ENCODE measurements at places on chromosomes 16 and 17. TPM values are rescaled to one million over a fixed set of nuclear protein-coding genes. Genes with fewer than 3 reads are reported as not detected.
A peak's percentile ranks its signal among the peaks of the same experiment; 100 is the strongest.

GRCh38 chr17:83192161-83192788 lies 112.9 kb downstream of the METRNL start:
- DNase-seq = no peak

Gene GNGT2
- not detected for total RNA-seq

DNA sequence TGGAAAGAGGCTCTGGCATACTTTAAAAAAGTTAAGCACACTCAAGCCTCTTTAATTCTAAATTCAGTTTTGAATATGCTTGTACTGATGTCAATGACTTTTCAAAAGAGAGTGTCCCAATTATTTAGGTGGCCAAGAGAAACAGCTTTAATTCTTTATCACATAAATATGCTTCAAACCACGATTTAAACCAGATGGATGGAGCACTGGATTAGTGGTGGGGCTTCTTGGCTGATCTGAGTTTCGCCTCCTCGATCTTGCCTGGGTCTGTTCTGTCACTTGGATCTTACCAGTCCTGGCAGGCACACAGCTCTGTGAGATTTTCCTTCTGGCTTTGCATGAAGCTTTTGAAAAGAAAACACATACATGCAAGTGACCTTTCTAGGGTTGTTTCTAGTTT lies 467.8 kb downstream of the MAF start:
- DNase-seq = peak; percentile 96

Gene OR1A1
- total RNA-seq = 5.5 TPM

Gene PYDC1
- not detected for total RNA-seq

DNA sequence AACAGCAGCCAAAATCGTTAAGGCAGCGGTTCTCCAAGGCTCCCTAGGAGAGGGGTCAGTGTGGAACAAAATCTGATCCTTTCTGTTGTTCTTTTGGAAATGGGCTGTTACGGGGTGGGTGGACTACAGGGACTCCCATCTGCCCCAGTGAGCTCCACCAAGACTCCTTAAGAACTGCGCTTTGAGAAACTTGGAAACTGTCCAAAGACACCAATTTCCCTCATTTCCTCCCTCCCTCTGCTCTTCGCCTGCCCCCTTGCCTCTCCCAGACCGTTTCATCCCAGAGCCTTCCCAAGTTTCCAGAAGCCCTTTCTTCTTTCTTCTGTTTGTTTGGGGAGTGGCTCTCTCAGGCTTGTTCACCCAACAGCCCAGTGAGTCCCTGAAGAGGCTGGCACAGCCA lies 205.4 kb downstream of the COPRS start:
- no peak for DNase-seq

Gene PLA2G10
- total RNA-seq = not detected

DNA sequence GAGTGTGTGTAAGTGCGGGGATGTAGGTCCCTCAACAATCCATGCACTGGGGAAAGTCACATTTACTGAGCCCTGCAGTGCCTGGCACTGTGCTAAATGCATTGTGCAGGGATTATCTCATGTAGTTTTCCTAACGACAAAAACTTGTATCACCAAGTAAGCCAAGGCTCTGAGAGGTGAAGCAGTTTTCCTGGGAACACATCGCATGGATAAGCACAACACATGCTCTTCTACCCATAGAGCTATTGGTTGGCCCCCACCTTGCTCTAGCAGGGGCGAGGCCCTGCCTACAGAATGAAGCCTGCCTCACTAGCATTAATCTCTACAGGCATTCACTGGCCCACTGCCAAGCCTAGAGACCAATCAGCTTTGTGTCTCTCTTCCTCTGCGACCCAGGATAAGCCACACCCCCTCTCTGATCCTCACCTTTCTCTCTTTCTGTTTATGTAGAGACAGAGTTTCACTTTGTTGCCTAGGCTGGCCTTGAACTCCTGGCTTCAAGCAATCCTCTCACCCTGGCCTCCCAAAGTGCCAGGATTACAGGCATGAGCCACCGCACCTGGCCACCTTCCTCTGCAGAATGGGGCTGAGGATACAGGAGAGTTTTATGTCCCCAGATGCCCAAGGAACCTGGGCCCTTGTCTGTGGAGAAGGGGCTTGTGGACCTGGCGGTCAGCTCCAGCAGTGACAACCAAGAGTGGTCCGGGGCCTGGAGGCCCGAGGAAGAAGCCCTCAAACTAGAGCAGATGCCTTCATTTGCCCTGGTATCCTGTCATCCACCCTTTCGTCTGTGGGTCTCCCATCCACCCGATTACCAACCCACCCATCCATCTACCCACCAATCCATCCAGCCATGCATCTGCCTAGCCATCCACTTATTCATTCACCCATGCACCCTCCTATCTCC lies 12.8 kb downstream of the CDH16 start:
- DNase-seq = peak; percentile 88

Gene KRT12
- total RNA-seq = 4.6 TPM

Gene METRN
- total RNA-seq = 85.7 TPM

GRCh38 chr17:49646391-49647255 lies 31.3 kb downstream of the SPOP start:
- DNase-seq = peak; percentile 69

Gene CCL11
- total RNA-seq = 1.2 TPM

GRCh38 chr17:78817123-78817522 lies 23.5 kb downstream of the USP36 start:
- no peak for DNase-seq

DNA sequence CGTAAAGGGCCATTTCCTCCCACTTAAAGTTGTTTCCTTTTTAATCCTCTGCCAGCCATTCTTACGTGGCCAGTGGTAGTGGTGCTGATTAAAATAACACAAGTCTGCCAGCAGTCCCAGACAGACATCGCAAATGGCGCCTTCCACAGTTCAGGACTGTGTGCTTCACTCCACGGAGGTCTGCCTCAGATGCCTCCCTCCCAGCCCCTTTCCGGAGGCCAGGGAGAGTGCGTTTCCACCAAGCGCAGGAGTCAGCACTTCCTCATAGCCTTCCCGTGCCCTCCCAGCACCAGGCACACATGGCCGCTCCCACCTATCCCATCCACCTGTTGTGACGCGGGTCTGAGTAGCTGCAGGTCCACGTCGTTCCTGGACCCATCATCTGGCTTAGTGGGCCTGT lies 205.6 kb downstream of the RPTOR start:
- DNase-seq = no peak

DNA sequence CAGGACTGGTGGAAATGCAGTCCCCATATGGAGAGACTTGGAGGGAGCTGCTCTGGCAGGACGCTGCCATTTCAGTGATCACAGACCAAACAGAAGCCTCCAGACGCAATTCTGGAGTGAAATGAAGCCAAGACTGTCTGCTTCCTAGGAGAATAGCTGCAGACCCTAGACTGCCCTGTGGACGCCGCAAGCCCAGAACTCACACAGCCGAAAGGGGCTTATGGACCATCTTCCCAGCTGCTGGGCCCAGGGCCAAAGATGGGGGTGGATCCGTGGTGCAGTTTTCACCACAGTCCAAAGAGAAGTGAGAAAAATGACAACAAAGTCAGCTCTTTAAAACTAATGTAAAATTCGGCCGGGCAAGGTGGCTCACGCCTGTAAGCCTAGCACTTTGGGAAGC lies 165.7 kb downstream of the CBLN1 start:
- no peak for DNase-seq

DNA sequence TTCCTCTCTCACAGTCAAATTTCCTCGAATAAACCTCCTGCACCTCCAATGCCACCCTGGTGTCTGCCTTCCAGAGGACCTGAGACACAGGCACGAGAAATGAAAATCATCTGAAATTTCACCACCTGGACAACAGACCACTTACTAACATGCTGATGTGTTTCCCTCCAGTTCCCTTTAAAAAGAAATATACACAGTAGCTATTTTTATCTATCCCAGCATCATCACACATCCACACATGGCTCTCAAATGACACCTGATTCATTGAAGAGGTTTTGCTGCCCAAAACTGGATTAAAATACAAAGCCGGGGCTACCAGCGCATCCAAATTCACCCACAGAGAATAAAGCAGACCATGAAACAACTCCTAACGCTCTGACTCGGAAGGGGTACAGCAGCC lies 13.9 kb downstream of the ELAC2 start:
- no peak for DNase-seq

DNA sequence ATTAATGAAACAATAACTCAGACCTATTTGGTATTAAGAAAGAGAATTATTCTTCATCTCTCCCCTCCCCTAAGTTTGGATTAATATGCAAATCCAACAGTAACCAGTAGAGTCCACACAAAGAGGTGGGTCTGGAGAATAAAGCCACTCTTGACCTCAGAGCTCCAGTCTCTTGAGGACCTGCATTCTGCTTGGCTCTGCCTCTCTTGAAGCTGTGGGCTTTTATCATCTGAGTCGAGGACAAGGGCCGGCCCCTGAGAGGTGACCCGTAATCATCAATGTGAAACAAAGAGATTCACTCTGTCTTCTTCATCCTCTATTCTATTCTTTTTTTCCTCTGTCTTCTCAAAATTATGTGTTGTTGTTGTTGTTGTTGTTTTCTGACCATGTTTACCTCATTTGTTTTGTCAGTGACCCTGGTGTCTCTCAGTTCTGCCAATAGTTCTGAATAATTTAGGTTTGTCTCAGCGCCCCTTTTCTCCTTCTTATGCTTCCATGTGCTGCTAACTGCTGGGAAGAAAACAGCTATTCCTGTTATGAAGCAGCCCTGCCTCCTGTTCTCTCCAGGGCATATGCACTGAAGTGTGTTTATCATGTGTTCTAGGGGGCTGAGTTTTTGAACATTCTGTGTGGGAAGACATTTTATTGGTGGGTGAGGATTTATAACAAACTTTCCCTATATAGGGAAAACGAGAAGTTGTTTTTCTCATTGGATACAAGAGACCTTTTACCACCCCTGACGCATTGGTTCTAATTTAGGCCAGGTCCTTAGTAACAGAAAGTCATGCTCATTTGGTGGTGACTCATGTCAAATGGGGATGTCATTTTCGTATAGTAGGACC lies 135.8 kb downstream of the TRIM37 start:
- DNase-seq = no peak

DNA sequence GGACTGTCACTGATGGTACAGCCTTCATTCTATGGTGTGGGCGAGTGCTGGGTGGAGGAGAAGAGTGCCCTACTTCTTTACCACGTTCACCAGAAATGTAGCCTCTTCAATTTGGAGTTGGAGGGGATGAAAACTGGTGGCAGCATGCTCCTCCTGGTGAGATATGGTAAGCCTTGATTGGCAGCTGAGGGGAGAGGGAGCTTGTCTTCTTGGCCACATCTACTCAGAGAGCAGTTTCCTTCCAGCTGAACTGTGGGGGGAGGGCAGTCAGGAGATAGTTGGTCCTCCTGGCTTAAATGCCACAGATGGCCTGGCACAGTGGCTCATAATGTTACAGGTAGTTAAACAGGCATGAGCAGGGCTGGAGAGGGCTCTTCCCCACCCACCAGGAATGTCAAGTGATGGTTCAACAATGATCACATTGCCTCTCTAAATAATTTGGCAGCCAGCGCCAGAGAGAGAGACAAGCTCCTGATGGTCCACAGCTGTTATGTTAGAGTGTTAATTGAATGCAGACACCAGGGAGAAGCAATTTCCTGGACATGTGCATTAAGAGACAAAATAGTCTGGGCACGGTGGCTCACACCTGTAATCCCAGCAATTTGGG lies 9.0 kb upstream of the MAPK3 start:
- no peak for DNase-seq

Gene CACNG5
- not detected for total RNA-seq

GRCh38 chr17:28345419-28346198 lies 10.0 kb downstream of the TNFAIP1 start:
- DNase-seq = no peak

GRCh38 chr17:50440838-50441829 lies 15.1 kb downstream of the ACSF2 start:
- no peak for DNase-seq

GRCh38 chr17:64507413-64507782 lies 621 bp downstream of the CEP95 start:
- DNase-seq = peak; percentile 86

Gene CLEC19A
- 2.9 TPM for total RNA-seq

GRCh38 chr16:56747486-56748045 lies 17.6 kb downstream of the NUP93 start:
- DNase-seq = no peak

- peak; percentile 15 for DNase-seq
Measured at GRCh38 chr17:35018814-35019213, 38.5 kb downstream of the LIG3 start.

DNA sequence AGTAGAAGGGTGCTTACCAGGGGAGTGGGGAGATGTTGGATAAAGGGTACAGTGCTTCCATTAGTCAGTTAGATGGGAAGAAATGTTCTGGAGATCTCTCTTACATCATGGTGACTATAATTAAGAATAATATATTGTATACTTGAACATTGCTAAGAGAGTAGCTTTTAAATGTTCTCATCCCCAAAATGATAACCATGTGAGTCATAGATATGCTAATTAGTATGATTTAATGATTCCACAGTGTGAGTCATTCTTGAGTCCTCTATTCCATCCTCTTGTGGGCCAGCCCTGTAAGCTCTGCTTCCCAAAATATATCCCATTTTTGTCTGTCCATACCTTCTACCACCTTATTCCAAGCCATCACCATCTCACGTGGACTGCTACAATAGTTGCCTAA lies 80.6 kb upstream of the CDH11 start:
- no peak for DNase-seq

DNA sequence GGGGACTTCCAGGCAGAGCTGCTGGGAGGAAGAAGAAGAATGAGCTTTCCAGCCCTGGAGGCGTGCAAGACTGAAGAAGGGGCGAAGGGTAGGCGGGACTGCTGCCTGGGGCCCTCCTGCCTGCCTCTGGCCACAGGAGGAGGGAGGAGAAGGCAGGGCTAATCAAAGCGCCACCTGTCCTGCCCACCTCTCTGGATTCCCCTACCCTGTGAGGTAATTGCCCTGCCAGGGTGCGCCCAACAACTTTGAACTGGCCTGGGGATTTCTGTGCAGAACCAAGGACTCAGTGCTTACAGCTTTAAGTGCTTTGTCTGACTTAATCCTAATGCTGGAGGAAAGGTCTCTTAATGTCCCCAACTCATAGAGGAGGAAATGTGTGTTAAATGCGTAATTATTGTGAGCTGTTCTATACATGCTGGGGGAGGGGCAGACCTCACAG lies at the start of gene NOXO1:
Gene NOXO1, minus strand, starts transcription at position 72 of the 439 bp plus-strand sequence. CDS start 290 bp downstream, outside the sequence.
- DNase-seq = no peak

GRCh38 chr17:80145076-80146075 lies 1.6 kb downstream of the EIF4A3 start:
- DNase-seq = no peak

Gene HS3ST3A1
- total RNA-seq = 4.1 TPM

DNA sequence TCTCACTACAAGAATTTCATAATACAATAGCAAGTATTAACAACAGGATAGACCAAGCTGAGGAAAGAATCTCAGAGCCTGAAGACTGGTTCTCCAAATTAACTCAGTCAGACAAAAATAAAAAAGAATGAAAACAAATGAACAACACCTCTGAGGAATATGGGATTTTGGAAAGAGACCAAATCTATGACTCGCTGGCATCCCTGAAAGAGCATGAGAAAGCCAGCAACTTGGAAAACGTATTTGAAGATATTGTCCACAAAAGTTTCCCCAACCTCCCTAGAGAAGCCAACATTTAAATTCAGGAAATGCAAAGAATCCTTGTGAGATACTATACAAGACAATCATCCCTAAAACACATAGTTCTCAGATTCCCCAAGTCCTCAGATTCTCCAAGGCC lies 20.9 kb downstream of the NLRP1 start:
- no peak for DNase-seq
